NCI-H526 (cell line): ENCODE measurements at places on chromosomes 4 and X.
A peak's percentile ranks its signal among the peaks of the same experiment; 100 is the strongest.

DNA sequence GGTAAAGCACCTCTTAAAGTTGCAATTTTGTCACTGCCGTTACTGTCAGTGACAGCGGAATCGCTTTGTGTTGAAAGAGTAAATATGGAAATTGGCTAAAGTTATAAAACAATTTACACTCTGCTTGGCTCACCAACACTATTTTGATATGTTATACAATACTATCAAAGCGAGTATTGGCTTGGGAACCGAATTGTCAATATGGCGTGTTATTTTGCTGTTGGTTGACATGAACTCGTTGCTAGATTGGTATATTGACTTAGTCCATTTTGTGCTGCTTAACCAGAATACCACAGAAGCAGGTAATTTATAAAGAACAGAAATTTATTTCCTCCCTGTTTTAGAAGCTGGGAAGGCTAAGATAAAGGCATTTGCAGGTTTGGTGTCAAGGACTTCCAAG, 58.6 kb downstream of the DCK start:
- no peak for DNase-seq

DNA sequence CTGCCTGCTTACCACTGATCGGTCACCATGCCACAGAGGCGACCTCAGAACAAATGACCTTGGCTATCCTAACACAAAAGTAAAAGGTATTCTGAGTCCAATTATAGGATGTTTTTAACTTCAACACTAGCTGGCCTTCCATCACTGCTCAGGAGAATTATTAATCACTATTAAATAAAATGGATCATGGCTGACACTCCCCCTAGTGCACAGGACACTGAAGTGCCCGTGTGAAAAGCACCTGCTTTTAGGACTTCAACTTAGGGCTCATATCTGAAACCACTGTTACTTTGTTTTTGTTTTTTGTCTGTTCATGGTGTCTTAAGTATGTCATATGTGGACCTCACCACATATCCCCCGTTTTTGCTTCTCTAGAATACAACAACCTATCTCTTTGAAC, 33.9 kb downstream of the STX18 start:
- DNase-seq = no peak

DNA sequence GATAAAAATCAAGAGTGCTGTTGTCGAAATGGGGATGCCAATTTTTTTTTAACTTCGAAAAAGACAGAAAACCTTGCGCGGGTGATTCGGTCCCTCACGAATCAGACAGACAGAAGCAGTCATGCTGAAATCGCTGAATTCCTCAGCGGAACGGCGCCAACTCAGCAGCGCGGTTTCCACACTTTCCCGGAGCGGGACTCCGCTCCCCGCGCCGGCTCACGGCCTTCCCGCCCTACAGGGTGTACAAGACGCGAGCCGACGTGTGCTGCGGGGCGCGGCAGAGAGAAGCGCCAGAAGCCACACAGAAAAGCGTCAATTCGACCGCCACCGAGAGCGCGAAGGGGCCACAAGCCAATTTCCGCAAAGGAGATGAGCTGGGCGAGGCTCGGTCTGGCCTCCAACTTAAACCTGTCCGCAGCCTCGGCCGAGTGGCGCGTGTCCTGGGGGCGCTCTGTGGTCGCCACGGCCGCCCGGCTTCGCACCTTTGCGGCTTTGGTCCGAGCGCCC, 1.3 kb downstream of the NEXMIF start:
- no peak for DNase-seq

DNA sequence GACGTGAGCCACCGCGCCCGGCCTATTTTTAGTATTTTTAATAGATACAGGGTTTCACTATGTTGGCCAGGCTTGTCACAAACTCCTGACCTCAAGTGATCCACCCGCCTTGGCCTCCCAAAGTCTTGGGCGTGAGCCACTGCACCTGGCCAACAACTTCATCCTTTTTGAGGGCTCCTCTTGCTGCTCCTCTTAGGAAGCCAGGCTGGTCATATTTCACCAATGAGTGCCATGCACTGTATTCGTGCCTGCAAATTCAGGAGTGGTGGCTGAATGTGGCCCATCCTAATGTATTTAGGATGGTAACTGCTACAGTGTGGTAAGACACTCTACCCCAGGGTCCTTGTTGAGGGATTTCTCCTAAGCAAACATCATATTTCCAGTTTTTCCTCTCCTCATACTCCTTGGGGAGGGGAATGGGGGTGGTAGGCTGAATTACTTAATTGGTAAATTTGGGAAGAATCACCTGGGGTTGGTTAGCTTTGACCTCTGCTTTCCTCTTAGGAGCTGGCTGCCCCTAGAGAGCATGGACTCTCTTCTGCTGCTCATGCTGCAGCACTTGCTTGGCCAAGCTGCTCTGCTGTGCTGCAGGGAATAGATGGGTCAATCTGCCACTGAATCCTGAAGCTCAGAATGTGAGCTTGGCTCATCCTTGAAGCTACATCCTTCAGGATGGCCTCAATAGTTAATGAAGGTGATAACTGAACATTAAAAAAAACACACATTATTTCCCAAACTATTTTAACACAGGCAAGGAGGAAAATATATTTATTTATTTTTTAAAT, 167.4 kb downstream of the HS3ST1 start:
- DNase-seq = no peak

DNA sequence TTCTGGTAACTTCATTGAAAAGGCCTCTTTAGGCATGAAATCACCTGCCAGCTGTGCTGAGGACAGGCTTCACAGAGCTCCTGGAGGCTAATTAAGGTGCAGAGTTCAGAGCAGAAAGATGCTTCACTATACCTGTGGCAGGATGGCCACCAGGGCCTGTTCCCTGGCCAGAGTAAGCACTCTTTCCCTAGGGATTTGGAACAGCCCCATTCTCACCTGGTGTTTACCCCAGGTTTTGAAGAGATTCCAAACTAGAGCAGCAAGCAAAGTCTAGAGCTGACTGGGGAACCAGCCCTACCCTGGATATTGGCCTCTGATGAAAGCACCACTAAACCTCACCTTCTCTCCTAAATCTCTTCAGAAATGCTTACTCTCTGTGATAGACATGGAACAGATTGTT, 148.8 kb downstream of the PDE5A start:
- no peak for DNase-seq

DNA sequence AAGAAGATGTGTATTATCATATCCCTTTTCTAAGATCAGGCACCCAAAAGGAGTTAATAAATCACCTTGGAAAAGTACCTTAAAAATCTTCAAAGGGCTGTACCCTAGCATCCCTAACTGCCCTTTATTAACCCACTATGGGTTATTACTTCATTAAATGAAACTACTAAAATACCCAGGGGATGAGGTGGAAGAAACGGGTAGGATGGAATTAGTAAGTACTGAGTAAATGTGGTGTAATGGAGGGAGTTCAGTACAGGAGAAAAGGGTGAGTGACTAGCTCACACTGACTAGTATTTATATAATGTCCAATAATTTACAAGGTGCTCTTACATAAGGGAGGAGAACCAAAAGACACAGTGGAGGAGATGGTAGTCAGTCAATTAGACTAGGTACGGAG, 51.0 kb upstream of the RASGEF1B start:
- DNase-seq = no peak

GRCh38 chr4:46274717-46275116, 115.2 kb downstream of the GABRA2 start:
- DNase-seq = no peak

- DNase-seq = no peak
Measured at GRCh38 chr4:53183754-53184153, 182.1 kb downstream of the SCFD2 start.

DNA sequence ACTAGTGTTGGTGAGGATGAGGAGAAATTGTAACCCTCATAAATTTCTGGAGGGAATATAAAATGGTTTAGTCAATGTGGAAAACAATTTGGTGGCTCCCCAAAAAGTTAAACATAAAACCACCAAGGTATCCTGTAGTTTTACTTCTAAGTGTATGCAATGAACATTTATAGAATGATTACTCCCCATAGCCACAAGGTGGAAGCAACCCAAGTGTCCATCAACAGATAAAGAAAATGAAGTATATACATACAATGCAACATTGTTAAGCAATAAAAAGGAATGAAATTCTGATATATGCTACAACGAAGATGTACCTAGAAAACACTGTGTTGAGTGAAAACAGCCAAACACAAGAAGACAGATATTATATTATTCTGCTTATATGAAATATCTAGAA, 569.1 kb upstream of the GRID2 start:
- DNase-seq = no peak

GRCh38 chr4:180197471-180197870, 2045.7 kb upstream of the TENM3 start:
- DNase-seq = no peak

- no peak for DNase-seq
Measured at GRCh38 chr4:89737888-89738287, 99.1 kb downstream of the SNCA start.

DNA sequence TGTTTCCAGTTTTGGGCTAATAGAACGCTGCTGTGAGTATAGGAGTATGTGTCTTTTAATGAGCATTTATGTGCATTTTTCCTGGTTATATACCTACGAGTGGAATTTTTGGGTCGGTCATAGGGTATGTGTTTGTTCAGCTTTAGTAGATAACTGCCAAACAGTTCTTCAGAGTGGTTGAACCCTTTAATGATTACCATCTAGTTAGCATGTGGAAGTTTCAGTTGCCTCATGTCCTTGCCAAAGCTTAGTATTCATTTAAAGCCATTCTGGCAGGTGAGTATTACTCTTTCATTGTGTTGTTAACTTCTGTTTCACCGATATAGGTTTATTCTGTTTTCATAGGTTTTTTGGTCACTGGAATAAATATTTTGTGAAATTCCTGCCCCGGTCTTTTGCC, 229.1 kb downstream of the ARHGAP10 start:
- DNase-seq = no peak

DNA sequence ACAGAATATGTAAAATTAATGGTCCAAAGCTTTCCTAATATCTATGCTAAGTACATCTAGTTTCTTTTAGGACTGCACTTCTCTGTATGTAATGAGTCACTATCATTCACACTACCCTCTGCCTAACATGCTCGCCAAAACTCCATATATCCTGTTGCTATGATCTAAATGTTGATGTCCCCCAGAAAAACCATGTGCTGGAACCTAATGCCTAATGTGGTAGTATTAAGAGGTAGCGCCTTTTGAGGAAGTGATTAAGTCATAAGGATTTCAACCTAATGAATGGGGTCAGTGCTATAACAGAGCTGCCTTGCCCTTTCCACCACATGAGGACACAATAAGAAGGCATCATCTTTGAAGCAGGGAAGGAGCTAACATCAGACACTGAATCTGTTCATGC, 34.9 kb upstream of the NFKB1 start:
- DNase-seq = no peak

- no peak for DNase-seq
Measured at GRCh38 chr4:73187325-73187724, 71.3 kb downstream of the ANKRD17 start.

- DNase-seq = no peak
Measured at GRCh38 chr4:62023633-62024032, 823.5 kb downstream of the ADGRL3 start.

DNA sequence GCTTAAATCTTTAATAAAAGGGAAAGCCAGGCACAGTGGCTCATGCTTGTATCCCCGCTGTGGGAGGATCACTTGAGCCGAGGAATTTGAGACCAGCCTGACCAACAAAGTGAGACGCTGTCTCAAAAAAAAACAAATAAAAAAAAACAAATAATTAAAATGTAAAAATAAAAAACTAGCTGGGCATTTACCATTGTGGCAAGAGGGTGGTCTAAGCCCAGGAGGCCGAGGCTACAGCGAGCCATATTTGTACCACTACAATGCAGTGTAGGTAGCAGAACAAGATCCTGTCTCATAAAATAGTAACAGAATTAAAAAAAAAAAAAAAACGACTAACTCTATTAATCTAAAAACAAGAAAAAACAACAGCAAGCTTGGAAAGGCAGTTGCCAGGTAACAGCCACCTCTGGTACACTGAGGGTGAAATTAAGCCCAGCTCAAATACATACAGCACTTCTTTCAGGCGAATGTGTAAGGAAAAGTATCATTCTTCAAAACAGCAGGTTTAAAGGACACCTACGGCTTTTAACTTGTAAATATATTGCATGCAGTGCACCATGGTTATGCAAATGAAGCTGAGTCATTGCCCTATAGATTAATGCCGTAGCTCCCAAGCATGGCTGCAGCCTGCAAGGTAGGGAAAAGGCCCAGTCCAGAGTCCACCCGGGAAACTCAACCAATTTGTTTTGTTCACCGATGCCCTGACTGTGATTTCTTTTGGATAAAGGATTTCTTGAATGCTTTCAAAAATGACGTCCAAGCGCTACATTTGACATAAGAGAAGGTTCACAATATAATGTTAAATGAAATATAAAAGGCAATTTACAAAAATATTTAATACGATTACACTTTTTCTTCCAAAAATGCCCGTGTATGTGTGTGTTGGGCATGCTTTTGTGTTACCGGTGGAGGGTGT, 14.5 kb upstream of the TXLNG start:
- peak; percentile 82 for DNase-seq

DNA sequence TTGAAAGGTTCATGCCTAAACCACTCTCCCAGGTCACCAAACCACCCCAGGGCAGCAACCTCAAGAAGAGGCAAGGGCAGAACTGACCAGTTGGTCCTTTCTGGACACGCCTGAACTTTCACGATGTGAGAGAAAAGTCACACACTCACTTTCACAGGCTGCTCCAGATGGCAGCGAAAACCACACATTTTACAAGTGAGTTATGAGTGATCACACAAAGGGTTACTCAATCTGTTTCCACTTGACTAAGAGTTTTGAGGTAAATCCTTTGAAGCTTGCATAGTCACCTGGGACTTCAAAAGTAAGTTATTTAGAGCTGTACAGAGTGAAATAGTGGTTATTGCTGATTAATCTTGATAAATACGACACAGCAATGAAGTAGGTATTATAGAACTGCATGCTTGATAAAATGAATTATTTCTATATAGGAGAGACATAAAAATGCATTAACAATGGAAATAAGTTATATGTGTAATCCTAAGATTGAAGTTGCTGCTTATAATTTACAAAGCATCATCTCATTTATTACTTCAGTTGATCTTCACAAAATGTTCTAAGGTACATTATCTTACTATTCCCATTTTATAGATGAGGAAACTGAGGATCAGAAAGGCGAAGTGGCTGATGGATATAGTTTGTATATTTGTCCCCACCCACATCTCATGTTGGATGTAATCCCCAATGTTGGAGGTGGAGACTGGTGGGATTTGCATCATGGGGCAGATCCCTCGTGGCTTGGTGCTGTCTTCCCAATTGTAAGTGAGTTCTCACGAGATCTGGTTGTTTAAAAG, 103.0 kb upstream of the KLF3 start:
- no peak for DNase-seq

DNA sequence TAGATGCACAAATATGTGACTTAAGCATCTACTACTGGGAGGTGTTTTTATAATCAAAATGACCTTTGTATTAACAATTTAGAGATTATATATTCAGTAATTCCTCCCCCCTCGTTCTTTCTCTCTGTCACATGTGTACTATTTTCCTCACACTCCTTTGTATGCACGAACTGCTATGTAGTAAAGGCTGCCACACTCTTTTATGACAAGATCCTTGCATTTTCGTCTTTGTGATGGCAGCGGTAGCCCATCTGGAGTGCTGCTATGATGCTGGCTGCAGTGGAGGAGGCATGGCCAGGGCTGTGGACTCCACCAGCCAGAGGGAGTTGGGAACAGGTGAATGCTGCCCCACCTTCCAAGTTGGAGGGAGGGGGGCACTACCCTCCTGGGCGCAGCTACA, 216.3 kb downstream of the NSUN7 start:
- no peak for DNase-seq
